ENCODE measurements at places on chromosomes 2 and 18. TPM values are rescaled to one million over a fixed set of nuclear protein-coding genes. Genes with fewer than 3 reads are reported as not detected.
A peak's percentile ranks its signal among the peaks of the same experiment; 100 is the strongest.

- no peak for DNase-seq
- H3K27me3 ChIP-seq, result peaks cover 33% of the 10 kb centered on the region
- no peak overlapping the region for H3K4me3 ChIP-seq
- H3K4me1 ChIP-seq, result peaks cover 2% of the 10 kb centered on the region
- no peak overlapping the region for H3K27ac ChIP-seq
- no peaks in the 10 kb centered on the region for H3K36me3 ChIP-seq
Measured at GRCh38 chr2:235264512-235264911, 229.3 kb upstream of the AGAP1 start.

DNA sequence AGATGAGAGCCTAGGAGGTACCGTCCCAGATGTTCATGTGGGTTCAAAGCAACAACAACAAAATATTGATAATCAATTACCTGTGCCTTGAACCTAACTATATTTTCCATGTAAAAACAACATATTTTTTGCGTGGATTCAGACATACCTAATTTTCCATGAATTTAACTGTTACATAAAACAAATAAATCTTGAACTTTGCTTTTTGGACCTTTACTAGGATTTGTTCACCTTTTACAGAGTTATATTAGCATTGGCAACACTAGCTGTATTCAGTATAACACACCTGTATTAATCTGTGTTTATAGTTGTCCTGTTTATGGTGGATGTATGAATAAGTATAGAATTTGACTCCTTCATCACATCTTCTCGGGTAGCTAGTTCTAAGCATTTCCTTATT, 115.8 kb upstream of the STON1 start:
- H3K4me1 ChIP-seq, result peaks cover 26% of the 10 kb centered on the region
- no peak for DNase-seq
- H3K36me3 ChIP-seq, result no peaks in the 10 kb centered on the region
- H3K4me3 ChIP-seq, result no peak overlapping the region

- DNase-seq, result no peak
- H3K27me3 ChIP-seq, result peaks cover 31% of the 10 kb centered on the region
- no peak overlapping the region for H3K4me3 ChIP-seq
- H3K27ac ChIP-seq, result no peak overlapping the region
Measured at GRCh38 chr2:129779783-129780182, 199.7 kb upstream of the RAB6C start.

GRCh38 chr2:71253476-71253875, 26.6 kb upstream of the PAIP2B start:
- no peak overlapping the region for H3K4me3 ChIP-seq
- peaks cover 18% of the 10 kb centered on the region for H3K27me3 ChIP-seq
- H3K36me3 ChIP-seq, result peaks cover 22% of the 10 kb centered on the region
- H3K4me1 ChIP-seq, result no peaks in the 10 kb centered on the region
- H3K27ac ChIP-seq, result no peak overlapping the region
- DNase-seq, result no peak

DNA sequence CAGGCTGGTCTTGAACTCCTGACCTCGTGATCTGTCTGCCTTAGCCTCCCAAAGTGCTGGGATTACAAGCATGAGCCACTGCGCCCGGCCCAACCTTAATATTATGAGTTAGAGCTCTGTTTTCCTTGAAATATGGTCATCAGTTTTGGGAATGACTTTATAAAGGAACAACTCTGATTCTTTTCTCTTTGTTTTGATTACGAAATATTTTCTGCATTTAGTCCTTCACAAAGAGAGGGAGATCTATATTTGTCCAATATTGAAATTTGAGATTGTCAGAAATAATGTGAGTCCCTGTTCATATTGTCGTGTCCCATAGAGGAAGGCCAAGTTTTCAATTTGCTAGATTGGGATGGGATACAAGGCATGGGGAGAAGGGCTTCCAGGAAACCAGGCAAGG, 3.1 kb downstream of the SMYD5 start:
- H3K27me3 ChIP-seq, result no peaks in the 10 kb centered on the region
- peak overlapping the region; percentile 33 for H3K27ac ChIP-seq
- peaks cover 6% of the 10 kb centered on the region for H3K36me3 ChIP-seq
- H3K4me1 ChIP-seq, result peaks cover 15% of the 10 kb centered on the region
- H3K4me3 ChIP-seq, result no peak overlapping the region

GRCh38 chr2:15894481-15895144, 45.7 kb upstream of the MYCN start:
- H3K4me3 ChIP-seq, result no peak overlapping the region
- H3K27me3 ChIP-seq, result peaks cover 10% of the 10 kb centered on the region
- DNase-seq, result no peak
- H3K27ac ChIP-seq, result no peak overlapping the region
- peaks cover 25% of the 10 kb centered on the region for H3K36me3 ChIP-seq
- H3K4me1 ChIP-seq, result no peaks in the 10 kb centered on the region

- H3K36me3 ChIP-seq, result peaks cover 6% of the 10 kb centered on the region
- H3K4me1 ChIP-seq, result peaks cover 35% of the 10 kb centered on the region
- H3K27me3 ChIP-seq, result no peaks in the 10 kb centered on the region
- peak overlapping the region; percentile 99 for H3K27ac ChIP-seq
- peak overlapping the region; percentile 93 for H3K4me3 ChIP-seq
Measured at GRCh38 chr2:126657148-126657635, 1.2 kb downstream of the GYPC start.

DNA sequence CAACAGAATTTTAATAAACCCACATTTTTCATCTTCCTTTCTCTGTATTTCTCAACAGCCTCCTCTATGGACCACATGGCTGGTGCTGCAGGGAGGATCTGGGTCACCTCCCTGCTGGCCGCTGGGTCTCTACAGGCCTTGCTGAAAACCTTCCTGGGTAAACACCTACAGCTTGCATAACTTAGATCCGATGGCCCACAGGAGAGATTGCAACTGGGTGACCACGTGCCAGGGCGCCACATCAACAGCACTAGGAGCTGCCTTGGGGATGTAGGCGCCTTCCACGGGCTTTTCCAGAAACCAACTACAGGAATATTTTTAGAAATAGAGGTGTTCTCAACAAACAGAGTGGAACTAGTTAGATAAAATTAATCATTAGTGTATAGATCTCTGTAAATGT, 19.4 kb downstream of the TMEM18 start:
- no peaks in the 10 kb centered on the region for H3K27me3 ChIP-seq
- peaks cover 71% of the 10 kb centered on the region for H3K4me1 ChIP-seq
- H3K27ac ChIP-seq, result no peak overlapping the region
- no peak overlapping the region for H3K4me3 ChIP-seq

GRCh38 chr2:162282765-162283425, 35.6 kb downstream of the IFIH1 start:
- H3K27me3 ChIP-seq, result no peaks in the 10 kb centered on the region
- H3K4me1 ChIP-seq, result no peaks in the 10 kb centered on the region
- H3K36me3 ChIP-seq, result peaks cover 10% of the 10 kb centered on the region
- no peak overlapping the region for H3K4me3 ChIP-seq
- no peak overlapping the region for H3K27ac ChIP-seq

GRCh38 chr2:209095432-209095831, 328.4 kb upstream of the MAP2 start:
- no peaks in the 10 kb centered on the region for H3K27me3 ChIP-seq
- no peaks in the 10 kb centered on the region for H3K36me3 ChIP-seq

PSMD1 gene
- 54.3 TPM for polyA plus RNA-seq

KIF1A gene
- polyA plus RNA-seq, result not detected

ALKAL2 gene
- polyA plus RNA-seq, result 0.24 TPM

TUBB8B gene
- polyA plus RNA-seq, result not detected

CCDC178 gene
- not detected for polyA plus RNA-seq
